NCI-H187 (cell line): ENCODE measurements at places on chromosomes 4 and X.

GRCh38 chr4:37892641-37893040 lies 1.8 kb downstream of the TBC1D1 start:
- DNase-seq: no peak

DNA sequence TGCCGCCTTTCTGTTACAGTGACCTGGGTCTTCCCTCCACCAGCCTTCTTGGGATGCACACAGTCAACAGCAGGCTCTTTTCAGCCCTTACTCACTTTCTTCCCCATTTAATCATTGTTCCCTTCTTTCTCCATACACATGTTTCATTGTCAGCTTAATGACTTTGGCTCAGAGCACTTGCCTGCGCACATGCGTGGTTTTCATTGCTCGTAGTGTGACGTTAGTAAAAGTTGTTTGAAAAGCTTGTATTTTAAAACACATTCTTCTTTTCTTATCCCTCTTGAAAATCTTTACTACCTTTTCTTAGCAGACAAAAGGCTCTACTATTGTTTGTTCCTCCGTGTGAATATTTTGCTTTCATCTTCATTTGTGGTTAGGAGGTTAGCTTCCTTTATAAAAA lies 19.7 kb upstream of the SCOC start:
- no peak for DNase-seq

DNA sequence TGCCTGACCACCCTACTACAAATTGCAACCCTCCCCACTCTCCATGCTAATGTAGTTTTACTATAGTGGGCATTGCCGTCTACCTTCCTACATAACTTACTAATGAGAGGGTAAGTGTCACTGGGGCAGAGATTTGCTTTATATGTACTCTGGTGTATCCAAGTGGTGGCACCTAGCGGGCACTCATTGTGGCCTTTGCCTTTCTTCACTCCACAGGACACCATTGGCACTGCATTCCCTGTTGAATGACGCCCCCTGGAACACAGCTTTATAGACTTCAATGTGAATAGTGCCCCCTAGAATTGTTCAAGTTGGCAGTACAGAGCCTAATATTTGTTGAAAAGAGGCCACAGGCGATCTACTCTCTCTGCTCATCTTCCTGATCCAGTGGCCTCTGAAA lies 215.8 kb downstream of the MID1IP1 start:
- no peak for DNase-seq

- DNase-seq: no peak
Observed at GRCh38 chr4:155265113-155265512, 56.7 kb downstream of the NPY2R start.

DNA sequence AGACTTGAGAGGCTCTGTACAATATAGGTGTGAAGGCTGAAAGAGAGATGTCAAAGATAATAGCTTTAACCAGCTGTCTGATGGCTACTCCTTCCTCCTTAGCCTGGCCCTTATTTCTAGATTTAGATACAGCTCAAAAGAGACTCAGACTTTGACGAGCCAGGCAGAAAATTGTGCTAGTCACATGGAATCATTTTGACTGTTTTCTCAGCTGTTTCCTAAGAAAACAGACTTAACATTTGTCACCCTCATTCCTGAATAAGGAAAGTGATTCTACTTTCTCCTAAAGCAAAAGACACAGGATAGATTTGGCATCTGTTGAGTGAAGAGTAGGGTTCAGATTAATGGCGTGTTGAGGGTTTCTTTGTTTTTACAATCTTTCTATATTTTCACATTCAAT lies 340.7 kb downstream of the DHX15 start:
- DNase-seq: no peak

GRCh38 chr4:119014658-119015057 lies 121.0 kb upstream of the MYOZ2 start:
- DNase-seq: no peak

DNA sequence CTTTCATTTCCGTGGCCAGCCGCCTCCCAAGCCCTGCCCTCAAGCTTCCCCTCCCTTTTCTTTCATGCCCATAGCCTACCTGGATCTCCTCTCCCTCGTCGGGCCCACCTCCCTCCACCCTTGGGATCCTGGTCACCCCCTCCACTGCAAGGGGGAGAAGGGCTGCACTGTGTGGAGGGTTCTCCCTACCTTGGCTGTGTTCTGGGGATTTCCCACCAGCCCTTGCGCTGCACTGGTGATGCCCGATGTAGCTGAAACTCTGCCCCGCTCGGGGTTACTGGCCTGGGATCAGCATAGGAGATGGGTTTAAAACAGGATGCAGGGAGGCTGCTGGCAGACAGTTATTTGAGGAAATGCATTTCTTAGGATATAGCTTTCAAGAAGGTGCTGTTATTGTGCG lies 128.9 kb downstream of the TBL1X start:
- DNase-seq: no peak
